Tongue (tissue), 3 donors: ENCODE measurements at places on chromosomes 12 and 14. TPM values are rescaled to one million over a fixed set of nuclear protein-coding genes. Genes with fewer than 3 reads are reported as not detected.

Gene NPAS3
- 4.4 TPM for total RNA-seq

GRCh38 chr14:20610002-20610765, 19.0 kb upstream of the RNASE12 start:
- DNase-seq = peak; percentile 89

DNA sequence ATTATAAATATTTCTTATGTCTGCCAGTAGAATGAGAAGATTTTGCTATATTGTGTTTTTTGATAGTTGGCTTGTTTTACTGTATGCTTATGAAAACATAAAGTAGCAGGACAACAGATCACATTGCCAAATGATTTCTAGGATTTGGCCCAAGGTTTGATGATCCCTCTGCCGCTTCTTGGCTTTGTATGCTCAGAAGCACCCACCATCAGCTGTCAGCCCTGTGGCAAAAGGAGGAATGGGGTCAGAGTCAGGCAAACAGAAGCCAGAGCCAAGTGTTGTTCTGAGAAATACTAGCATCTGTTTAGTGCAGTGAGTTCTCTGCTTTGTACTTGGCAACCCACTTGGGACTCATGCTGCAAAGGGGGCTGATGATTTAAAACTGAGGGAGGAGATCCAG, 152.2 kb downstream of the PDE3A start:
- DNase-seq = peak; percentile 55

DNA sequence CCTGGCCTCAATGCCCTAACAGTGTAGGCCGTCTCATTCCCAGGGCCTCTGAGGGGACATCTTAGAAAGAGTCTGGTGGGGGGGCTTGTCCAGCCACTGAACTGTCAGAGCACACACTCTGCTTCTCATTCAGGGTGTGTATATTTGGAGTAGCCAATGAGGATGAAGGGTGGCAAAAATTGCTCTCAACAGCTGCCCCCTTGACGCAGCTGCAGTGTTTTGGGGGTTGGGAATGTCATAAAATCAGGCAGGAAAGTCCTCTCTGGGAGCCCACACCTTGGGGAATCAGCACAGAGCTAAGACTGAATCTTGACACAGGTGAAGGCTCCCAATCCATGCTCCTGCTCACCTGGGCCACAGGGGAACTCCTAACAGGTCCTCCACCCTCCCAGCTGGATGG, 1.5 kb downstream of the RASAL1 start:
- peak; percentile 58 for DNase-seq

DNA sequence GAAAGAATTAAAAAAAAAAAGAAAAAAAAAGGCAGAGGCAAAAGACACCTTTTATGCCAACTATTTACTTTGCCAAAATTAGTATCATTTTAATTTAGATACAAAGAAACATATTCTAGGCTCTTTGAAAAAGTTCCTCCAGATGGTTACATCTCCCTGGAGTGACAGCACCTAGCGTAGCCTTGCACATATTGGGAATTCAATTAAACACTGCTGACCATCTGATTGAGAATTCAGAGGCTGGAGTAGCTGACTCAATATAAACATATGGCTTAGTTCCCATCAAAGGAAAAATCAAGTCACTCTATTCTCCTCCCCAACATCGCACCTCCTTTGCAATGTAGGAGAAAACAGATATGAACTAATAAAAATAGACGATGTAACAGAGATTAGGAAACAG, 36.4 kb downstream of the ANKS1B start:
- no peak for DNase-seq

GRCh38 chr12:23860019-23860418, 89.5 kb downstream of the SOX5 start:
- DNase-seq = no peak

DNA sequence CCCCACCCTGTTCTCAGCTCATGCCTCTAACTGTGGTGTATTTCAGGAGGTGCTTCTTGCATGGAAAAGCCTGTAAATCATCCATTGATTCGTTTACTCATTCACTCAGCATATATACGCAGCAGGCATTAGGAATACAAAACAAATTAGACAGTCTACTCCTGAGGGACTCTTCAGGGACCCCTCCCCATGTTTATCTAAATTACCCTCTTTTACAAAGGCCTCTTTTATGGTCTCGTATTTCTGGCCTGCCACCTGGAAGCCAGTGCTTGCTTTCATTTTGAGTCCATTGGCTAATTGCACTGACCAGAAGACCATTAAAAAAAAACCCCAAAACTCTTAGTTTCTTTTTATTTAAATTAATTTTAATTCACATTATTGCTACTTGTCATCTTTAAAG, 134.4 kb downstream of the DACT1 start:
- no peak for DNase-seq

DNA sequence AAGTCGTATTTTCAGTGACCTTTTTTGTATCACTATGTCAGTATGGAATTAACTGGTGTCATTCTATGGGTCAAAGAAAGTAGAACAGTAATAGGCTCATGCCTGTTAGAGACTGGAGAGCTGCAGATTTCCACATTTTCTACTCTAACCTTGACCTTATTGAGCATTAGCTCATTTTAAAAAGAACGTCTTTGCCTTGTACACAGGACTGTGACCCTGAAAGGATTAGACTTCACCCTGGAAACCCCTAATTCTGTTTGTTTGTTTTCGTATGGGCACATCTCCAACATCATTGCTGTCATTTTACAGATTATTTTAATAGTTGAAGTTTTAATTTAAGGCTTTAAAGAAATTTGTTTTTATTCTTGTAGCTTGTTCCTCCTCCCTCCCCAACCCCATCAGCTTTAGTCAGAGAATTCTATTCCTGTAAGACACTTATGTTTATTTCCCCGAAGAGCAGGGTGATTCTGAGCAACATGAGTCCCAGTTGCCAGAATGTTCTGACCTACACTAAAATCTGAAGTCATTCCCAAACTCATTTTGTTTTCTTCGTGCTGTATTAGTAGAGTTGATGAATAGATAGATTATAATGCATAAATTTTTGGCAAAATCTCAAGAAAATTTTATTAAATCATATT, 451.3 kb downstream of the FOXG1 start:
- no peak for DNase-seq

DNA sequence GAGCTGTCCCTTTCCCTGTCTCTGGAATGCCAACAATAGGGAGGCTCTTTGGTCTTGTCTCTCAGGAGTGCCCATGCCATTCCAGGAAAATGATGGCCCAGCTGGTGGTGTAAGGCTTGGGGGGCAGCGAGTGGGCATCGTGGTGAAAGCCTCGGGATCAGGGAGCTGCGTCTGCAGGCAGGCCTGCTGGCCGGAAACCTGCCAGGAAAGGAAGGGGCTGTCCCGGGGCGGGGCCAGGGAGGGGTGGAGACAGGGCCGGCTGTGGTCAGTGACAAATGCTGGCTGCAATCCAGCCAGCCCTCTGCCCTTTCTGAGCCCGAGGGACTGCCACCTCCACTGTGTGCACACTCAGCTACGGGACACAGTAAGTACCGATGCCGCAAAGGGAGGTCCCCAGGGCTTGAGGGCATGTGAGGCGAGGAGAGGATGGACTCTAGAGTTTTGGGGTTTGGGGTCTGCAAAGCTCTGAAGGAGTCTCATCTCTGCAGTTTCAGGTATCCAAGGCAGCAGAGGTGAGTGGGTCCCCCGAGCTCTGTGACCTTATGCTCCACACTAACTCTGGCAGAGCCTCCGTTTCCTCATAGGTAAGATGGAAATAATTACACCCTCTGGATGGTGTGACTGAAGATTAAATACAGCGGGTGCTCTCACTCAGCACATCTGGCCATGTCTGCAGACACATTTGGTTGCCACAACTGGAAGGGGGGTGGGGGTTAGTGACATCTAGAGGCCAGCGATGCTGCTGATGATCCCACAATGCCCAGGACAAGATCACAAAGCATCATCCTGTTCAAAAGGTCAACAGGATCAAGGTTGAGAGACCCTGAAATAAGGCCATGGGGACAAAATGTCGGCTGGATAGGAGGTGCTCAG, at the start of gene SERPINA5:
Gene SERPINA5 (plus strand): TSS at position 300 of the 873 bp plus-strand sequence. CDS start 5,937 bp downstream, outside the sequence.
- peak; percentile 28 for DNase-seq

DNA sequence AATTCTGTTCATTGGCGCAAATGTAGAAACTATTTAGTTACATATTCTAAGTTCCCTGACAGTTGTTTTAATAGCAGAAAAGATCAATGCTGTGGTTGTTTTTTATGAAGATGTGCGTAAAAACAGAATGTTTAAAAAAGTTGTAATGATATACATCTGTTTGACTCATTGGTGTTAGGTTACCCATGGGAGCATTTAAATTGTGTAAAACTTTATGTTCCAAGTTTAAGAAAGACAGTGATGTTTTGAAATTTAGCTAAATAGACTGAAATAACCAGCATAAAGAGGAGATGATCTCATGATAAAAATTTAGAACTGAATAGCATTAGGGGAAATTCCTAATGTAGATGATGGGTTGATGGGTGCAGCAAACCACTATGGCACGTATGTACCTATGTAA, 3.6 kb downstream of the PELI2 start:
- DNase-seq = no peak

Gene HPD
- total RNA-seq = 1.0 TPM

DNA sequence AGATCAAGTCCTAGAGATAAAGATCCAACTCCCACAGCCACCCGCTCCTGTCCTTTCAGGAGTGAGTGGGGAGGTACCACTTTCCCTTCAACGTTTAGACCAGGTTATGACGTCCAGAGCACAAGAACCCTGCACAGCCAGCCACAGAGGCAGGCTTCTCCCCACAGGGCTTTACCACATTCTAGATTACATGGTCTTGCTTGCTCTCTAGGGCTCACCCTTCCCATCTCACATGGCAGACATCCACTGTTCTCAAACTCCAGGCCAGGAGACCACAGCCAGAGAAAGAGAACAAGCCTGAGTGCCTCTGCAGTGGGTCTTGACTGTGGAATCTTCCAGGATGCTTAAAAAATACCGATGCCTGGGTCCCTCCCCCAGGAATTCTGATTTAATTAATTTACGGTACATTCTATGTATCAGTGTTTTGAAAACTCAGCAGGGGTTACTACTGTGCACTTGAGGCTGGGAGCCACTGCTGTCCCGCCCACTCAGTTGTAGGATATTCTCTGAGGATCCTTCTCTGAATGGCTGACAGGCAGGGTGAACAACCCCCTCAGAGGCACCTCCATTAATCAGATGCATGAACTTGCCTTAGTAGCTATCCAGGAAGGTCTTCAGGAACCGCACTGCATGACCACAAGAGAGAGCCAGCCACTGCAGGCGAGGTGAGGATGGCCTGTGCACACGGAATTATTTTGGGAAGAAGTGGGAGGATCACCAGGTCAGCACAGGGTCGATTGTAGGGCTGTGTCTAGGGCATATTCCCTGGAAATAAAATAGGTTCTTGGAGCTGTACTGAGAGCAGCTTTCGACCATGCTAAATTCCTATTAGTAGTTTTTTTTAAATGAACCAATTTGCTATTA, 21.5 kb upstream of the SOCS2 start:
- DNase-seq = no peak

Gene GLT1D1
- total RNA-seq = 1.8 TPM
